ENCODE measurements at places on chromosomes 4 and X. TPM values are rescaled to one million over a fixed set of nuclear protein-coding genes. Genes with fewer than 3 reads are reported as not detected.

DNA sequence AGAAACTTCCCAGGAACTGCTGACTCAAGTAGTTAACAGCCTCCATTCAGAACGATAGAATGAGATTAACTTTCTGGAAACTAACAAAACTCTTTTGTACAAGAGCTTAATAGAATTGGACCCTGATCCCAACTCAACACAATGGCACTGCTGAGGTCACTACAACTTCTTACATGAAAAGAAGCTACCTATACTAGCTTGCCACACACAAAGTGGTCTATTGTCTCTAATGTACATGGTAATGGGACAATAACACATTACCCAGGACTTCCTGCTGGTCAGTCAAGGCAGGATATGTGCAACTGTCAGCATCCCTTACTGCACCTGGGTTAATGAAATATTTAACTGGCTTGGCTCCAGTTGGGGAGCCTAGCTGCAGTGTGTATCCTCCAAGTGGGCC is 56.2 kb downstream of the BRCC3 start:
- no peaks in the 10 kb centered on the region for H3K4me1 ChIP-seq
- no peak overlapping the region for H3K27ac ChIP-seq
- H3K27me3 ChIP-seq = no peaks in the 10 kb centered on the region
- no peaks in the 10 kb centered on the region for H3K36me3 ChIP-seq
- H3K4me3 ChIP-seq = no peak overlapping the region

DNA sequence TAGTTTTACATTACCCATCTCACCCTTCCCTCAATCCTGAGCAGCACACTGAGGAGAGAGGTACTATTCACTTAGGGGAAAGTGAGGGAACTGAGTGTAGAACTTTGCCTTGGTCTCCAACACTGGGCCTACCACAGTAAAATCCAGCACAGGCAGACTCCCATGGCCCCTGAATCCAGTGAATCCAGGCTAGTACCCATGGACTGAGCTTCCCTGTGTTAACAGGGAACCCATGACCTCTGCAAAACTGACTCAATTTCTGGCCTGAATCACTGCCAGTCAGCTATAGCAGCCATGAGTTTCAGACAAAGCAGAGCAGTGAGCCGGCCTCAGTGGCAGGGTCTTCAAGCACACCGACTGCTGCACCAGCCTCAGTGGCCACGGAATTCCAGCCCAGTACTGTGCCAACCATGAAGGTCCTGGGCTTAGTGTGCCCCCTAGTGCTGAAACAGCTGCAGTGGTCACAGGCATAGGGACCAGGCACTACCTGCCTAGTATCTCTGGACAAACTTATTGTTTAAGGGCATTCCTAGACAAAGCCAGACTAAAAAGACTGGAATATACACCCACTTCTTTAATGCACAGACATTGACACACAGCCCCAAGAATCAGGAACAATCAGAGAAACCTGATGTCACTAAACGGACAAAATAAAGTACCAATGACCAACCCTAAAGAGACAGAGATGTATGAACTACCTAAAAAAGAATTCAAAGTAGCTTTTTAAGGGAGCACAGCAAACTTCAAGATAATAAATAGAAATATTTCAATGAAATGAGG is 127.4 kb upstream of the RPL34 start:
- no peaks in the 10 kb centered on the region for H3K4me1 ChIP-seq
- DNase-seq = peak; percentile 75
- H3K4me3 ChIP-seq = no peak overlapping the region
- no peaks in the 10 kb centered on the region for H3K36me3 ChIP-seq
- H3K27me3 ChIP-seq = no peaks in the 10 kb centered on the region
- no peak overlapping the region for H3K27ac ChIP-seq

GRCh38 chr4:152209772-152210493 is 326.0 kb downstream of the FBXW7 start:
- no peak for DNase-seq
- no peak overlapping the region for H3K27ac ChIP-seq
- no peaks in the 10 kb centered on the region for H3K27me3 ChIP-seq

- H3K4me3 ChIP-seq = no peak overlapping the region
- no peaks in the 10 kb centered on the region for H3K4me1 ChIP-seq
- H3K27me3 ChIP-seq = no peaks in the 10 kb centered on the region
- no peak overlapping the region for H3K27ac ChIP-seq
Measured at GRCh38 chr4:156623376-156623775, 348.2 kb downstream of the PDGFC start.

- H3K27me3 ChIP-seq = no peaks in the 10 kb centered on the region
- peaks cover 61% of the 10 kb centered on the region for H3K4me1 ChIP-seq
- peak overlapping the region; percentile 93 for H3K27ac ChIP-seq
- no peaks in the 10 kb centered on the region for H3K36me3 ChIP-seq
- no peak for DNase-seq
Measured at GRCh38 chr4:112748352-112748878, 111.5 kb downstream of the LARP7 start.

DNA sequence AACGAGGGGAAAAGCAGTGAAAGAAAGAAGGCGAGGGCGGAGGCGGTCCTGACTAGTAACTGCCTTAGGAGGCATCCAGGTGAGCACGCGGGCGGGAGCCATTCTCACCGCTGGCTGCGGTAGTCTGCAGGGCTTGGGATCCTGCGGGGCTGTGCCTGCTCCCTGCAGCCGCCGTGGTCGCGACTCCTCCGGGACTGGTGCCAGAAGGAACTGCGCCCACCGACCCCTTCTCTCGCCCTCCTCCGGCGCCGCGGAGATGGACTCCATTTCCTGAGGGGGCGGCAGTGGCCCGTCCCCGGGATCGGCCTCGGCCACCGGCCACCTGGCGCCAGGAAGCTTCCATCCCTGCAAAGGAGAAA is 543 bp downstream of the NFXL1 start:
- peak overlapping the region; percentile 86 for H3K4me3 ChIP-seq
- H3K4me1 ChIP-seq = peaks cover 9% of the 10 kb centered on the region
- peaks cover 6% of the 10 kb centered on the region for H3K27me3 ChIP-seq
- peaks cover 4% of the 10 kb centered on the region for H3K36me3 ChIP-seq
- peak; percentile 63 for DNase-seq

- no peak overlapping the region for H3K27ac ChIP-seq
- no peaks in the 10 kb centered on the region for H3K4me1 ChIP-seq
Measured at GRCh38 chr4:5340991-5341451, 289.7 kb downstream of the STK32B start.

- no peaks in the 10 kb centered on the region for H3K36me3 ChIP-seq
- no peak overlapping the region for H3K27ac ChIP-seq
- DNase-seq = peak; percentile 42
- no peak overlapping the region for H3K4me3 ChIP-seq
- H3K27me3 ChIP-seq = no peaks in the 10 kb centered on the region
Measured at GRCh38 chr4:83490876-83491450, 6.1 kb upstream of the ABRAXAS1 start.

GRCh38 chr4:13580036-13580435 is 35.7 kb upstream of the NKX3-2 start:
- no peaks in the 10 kb centered on the region for H3K27me3 ChIP-seq
- H3K4me1 ChIP-seq = no peaks in the 10 kb centered on the region
- H3K27ac ChIP-seq = no peak overlapping the region
- H3K36me3 ChIP-seq = peaks cover 6% of the 10 kb centered on the region
- DNase-seq = no peak

- H3K36me3 ChIP-seq = no peaks in the 10 kb centered on the region
- no peak overlapping the region for H3K4me3 ChIP-seq
- DNase-seq = no peak
- H3K27ac ChIP-seq = no peak overlapping the region
- no peaks in the 10 kb centered on the region for H3K27me3 ChIP-seq
Measured at GRCh38 chr4:56272927-56273326, 114.4 kb downstream of the AASDH start.

GRCh38 chr4:31390849-31391248 is 670.7 kb downstream of the PCDH7 start:
- no peak overlapping the region for H3K27ac ChIP-seq
- H3K4me3 ChIP-seq = no peak overlapping the region
- DNase-seq = no peak

DNA sequence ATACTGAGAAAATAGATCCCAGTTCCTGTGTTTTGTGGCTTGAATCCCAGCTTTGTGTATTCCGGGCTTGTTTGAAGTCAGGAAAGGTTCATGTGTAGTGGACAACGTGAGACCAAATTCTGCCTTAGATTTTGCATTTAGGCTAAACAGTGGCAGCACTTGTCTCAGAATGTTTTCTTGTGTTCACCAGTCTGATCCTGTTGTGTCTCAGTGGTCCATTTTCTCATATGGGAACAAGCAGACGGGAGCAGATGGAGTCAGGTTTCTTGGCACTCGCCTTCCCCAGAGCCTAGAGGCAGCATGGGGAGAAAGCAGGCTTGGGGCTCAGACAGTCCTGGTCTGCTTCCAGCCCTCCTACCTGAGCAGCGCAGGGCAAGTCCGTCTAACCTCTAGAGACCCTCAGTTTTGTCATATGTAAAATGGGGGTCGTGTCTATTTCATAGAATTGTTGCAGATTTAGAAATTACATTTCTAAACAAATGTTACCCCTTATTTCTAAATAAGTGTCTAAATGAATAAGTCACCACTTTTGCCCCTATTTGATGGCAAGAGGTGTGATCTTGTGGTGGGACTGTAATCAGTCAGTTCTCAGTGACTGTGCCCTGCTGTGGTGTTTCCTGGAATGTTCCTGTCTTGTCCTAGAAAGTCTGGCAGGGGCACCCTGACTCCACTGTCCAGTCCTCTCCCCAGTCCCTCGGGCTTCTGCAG is 28.3 kb upstream of the MSANTD1 start:
- H3K36me3 ChIP-seq = no peaks in the 10 kb centered on the region
- no peak overlapping the region for H3K27ac ChIP-seq
- H3K4me1 ChIP-seq = peaks cover 11% of the 10 kb centered on the region
- H3K27me3 ChIP-seq = no peaks in the 10 kb centered on the region
- DNase-seq = no peak
- H3K4me3 ChIP-seq = no peak overlapping the region

DNA sequence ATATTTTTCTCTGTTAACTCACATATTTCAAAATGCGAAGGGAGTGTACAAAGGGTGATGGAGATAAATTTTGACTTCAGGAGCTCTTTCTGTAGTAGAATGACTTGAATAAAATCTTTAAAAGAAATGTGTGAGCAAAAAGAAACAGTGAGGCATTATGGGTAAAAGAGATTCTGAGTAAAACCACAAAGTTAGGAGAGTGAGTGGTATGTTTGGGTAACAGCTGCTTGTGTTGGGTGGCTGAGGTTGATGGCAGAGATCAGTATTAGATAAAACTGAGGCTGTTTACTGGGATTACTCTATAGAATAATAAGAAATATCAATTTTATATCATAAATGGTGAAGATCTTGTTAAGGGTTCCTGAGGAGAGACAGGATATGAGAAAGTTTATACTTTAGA is 434.2 kb upstream of the AMOT start:
- no peak overlapping the region for H3K27ac ChIP-seq
- H3K36me3 ChIP-seq = no peaks in the 10 kb centered on the region
- DNase-seq = no peak
- H3K4me3 ChIP-seq = no peak overlapping the region
- no peaks in the 10 kb centered on the region for H3K4me1 ChIP-seq

DNA sequence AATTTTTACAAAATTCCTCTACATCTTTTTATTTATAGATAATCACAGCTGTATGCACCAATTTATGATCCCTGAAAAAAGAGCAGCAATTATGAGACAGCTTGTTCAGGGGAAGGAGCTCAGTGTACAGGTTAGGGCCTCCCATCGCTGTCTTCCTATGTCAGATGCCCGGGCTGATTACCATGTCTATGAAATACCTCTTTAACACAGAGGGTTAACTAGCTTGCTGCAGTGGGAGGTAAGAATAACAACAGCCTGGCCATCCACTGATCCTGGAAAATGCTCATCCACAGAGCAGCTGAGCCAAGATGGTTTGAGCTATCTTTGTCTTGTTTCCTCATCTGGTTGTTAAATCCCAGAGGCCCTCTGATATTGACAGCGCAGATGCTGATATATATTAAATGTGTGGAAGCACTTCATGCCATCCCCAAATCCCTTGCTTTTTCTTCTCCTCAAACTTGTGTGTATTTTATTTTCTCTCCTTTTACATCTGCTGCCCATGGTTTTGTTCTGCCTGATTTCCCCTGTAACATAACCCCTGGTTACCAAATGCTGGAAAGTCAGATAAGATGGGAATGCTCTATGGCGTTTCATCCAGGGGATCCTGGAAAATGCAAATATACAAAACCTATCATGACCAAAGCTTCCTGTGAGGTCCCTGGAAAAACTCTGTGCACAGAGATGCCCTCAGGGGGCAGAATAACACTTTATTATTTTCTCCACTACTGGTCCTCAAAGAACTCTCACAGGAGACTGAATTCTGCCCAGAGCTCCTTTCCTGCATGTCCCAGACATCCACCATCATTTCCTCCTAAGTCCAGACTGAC is 85.8 kb upstream of the PUDP start:
- H3K27ac ChIP-seq = no peak overlapping the region
- no peak for DNase-seq
- no peaks in the 10 kb centered on the region for H3K36me3 ChIP-seq
- H3K27me3 ChIP-seq = peaks cover 6% of the 10 kb centered on the region
- H3K4me1 ChIP-seq = no peaks in the 10 kb centered on the region

- H3K36me3 ChIP-seq = no peaks in the 10 kb centered on the region
- DNase-seq = no peak
- no peaks in the 10 kb centered on the region for H3K4me1 ChIP-seq
- H3K27me3 ChIP-seq = no peaks in the 10 kb centered on the region
- no peak overlapping the region for H3K4me3 ChIP-seq
- no peak overlapping the region for H3K27ac ChIP-seq
Measured at GRCh38 chr4:119788349-119789266, 160.0 kb upstream of the PDE5A start.

GRCh38 chrX:140091125-140091886 is 126.0 kb upstream of the CXorf66 start:
- peak overlapping the region; percentile 47 for H3K4me3 ChIP-seq
- no peak overlapping the region for H3K27ac ChIP-seq
- H3K4me1 ChIP-seq = peaks cover 30% of the 10 kb centered on the region
- peak; percentile 67 for DNase-seq
- H3K27me3 ChIP-seq = no peaks in the 10 kb centered on the region

GRCh38 chr4:120760047-120760446 is 162.5 kb downstream of the PRDM5 start:
- H3K27me3 ChIP-seq = no peaks in the 10 kb centered on the region
- H3K4me3 ChIP-seq = no peak overlapping the region
- DNase-seq = no peak
- H3K36me3 ChIP-seq = no peaks in the 10 kb centered on the region
- H3K4me1 ChIP-seq = no peaks in the 10 kb centered on the region
- no peak overlapping the region for H3K27ac ChIP-seq

GRCh38 chr4:99665983-99666382 is 8.4 kb upstream of the C4orf54 start:
- DNase-seq = no peak
- no peaks in the 10 kb centered on the region for H3K36me3 ChIP-seq
- no peak overlapping the region for H3K4me3 ChIP-seq
- H3K27ac ChIP-seq = no peak overlapping the region

The LYAR gene
- 49.0 TPM for total RNA-seq

The XAGE1B gene
- total RNA-seq = not detected

The VCX2 gene
- not detected for total RNA-seq

The VCX3B gene
- total RNA-seq = not detected

The PHOX2B gene
- not detected for total RNA-seq

The GLUD2 gene
- total RNA-seq = 8.9 TPM

The CORIN gene
- total RNA-seq = not detected

The GSPT2 gene
- total RNA-seq = 22.7 TPM

The PQBP1 gene
- total RNA-seq = 26.9 TPM

The SLC4A4 gene
- total RNA-seq = not detected

All from neural progenitor cell (in vitro differentiated cells).